AG04450 (cell line): ENCODE measurements at places on chromosomes 3 and 15.

DNA sequence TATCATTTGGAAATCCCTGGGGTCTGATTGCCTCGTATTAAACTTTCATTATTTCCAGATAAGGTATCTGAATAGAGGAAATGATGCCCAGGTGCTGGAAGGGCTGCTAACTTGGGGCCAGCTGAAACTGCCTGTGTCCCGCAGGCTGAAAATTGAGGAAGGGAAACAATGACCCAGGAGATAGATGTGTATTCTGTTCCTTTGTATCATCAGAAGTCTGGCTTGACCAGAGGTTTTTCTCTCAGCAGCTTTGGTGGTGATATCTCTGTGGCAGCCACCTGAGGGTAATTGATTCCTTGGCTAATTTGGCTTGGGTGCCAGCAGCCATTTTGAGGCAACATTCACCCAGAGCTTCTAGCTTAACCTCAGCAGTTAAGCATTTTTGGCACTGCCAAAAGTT is 90.0 kb upstream of the STT3B start:
- no peak for DNase-seq

DNA sequence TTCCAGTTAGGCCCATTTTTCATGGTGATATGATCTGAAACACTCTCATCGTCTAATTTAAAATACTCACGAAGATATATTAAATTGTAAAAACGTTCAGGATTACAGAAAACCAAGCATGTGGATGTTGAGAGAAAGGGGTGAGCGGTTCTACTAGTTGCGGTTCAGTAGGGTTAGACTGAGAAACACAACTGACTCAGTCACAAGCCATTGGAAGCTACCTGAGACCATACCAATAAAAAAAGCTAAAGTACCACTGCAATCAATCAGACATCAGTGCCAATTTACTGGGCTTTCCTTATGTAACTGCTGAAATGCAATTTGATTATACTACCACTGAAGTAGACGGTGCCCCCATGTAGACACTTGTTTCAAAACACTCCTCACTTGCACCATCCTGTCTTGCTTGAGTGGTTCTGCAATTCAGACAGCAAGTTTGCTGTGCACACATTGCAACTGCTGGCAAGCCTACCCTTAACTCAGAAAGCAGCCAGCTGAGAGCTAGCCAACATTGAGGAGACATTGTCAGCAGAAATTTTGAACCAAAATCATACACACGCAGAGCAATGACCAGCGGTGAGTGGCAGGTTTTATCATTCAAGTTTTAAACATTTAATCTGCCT is 368.7 kb upstream of the ARHGEF26 start:
- no peak for DNase-seq

- DNase-seq, result no peak
These were observed 17.6 kb downstream of the ACAD11 start for GRCh38 chr3:132641837-132642538.

DNA sequence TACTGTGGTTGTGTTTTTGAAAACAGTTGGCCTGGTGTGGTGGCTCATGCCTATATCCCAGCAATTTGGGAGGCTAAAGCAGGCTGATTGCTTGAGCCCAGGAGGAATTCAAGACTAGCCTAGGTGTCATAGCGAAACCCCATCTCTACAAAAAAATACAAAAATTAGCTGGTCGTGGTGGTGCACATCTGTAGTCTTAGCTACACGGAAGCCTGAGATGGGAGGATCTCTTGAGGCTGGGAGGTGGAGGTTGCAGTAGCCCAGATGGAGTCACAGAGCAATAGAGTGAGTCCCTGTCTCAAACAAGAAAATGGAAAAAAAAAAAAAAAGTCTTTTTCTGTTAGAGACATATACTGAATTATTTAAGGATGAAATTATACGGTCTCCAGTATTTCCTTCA is 14.7 kb upstream of the LRRFIP2 start:
- no peak for DNase-seq

- no peak for DNase-seq
These were observed 1.5 kb downstream of the DUSP7 start for GRCh38 chr3:52054661-52055511.

GRCh38 chr3:88534534-88534933 is 384.8 kb downstream of the C3orf38 start:
- no peak for DNase-seq

GRCh38 chr3:57279685-57280084 is 12.8 kb downstream of the ASB14 start:
- no peak for DNase-seq

DNA sequence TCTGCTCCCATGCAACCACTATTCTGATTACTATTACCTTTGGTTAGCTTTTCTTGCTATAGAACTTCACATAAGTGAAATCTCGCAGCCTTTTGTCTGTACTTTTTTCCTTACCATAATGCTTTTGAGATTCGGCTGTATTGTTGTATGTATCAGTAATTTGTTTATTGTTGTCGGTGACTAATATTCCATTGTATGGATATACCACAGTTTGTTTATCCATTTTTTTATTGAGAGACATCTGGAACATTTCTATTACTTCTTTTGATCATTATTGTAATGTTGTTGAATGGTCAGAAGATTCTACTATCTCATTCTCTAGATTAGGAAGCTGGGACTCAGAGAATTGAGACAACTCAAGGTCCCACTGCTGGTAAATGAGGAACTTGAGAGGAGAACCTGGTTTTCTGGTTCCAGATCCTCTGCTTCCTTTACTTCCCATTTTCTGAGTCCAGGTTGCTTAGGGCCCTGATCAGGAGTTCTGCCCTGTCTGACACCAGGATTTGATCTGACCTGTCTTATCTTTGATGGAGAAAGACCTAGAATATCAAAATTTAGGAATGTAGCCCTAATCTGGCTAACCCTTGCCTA is 18.2 kb upstream of the SPTSSB start:
- DNase-seq, result no peak

DNA sequence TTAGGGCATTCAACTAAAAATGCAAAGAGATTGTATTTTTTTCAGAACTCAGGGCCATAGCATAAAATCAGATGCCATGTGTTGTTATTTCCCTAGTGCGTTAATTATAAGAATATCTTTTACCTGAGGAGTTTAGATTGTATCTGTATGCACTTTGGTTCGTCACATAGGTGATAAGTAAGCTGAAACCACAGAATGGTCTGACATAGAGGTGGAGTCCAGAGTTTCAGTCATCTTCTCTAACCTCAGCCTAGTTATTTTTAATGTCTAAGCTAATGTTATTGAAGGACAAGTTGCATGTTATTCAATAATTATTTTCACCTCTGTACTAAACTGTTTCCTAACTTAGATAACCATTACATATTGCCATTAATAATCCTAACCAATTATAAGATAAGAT is 27.1 kb upstream of the CNTN4 start:
- DNase-seq, result no peak

GRCh38 chr15:82020625-82021394 is 25.0 kb downstream of the MEX3B start:
- DNase-seq, result no peak

DNA sequence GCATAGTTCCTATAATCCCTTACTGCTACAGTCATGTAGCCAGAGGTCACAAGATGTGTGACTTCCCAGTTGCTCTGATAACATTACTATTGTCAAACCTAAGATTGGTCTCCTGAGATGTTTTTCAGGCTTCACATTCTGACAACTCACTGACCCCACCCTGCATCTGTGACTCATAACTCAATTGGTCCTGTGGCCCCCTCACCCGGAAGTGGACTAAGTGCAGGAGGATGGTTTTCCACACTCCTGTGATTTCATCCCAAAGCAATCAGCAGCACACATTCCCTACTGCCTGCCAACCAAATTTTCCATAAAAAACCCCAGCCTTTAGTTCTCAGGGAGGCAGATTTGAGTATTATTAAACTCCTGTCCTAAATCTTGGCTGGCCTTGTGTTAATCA is 564.9 kb upstream of the ZNF385D start:
- DNase-seq, result no peak

GRCh38 chr3:64150623-64151207 is 74.6 kb downstream of the PRICKLE2 start:
- peak; percentile 97 for DNase-seq

GRCh38 chr15:82548700-82549099 is 8.4 kb upstream of the RPS17 start:
- no peak for DNase-seq

- peak; percentile 63 for DNase-seq
These were observed 6.6 kb downstream of the TIPARP start for GRCh38 chr3:156681002-156681401.

DNA sequence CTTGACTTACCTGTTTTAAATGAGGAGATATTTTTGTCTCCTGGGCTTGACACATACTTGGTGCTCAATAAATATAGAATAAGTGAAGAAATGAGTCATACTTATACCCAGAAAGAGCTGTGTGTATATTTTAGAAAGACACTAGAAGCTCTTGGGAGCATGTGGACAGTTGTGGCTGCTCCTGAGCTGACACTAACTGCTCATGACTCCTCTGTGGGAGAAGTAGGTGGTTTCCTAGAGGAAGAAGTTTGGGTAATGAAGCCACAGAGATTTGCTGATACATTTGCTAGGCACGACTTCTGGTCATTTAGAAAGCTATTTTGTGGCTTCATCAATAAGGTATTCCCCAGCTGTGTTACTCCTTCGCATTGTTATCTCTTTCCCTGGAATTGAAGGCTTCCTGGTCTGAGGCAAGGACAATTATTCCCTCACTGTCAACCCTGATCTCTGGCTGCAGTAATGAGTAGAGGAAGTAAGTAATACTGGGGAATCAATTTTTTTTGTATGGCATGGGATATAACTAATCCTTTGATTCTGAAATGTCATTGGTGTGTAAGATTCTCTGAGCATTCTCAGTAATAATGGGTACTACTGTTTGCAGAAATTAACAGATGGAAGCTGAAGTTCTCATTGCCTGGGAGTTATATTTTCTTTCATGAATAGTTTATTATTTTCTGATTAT is 79.6 kb upstream of the DCBLD2 start:
- no peak for DNase-seq

- no peak for DNase-seq
These were observed 634 bp downstream of the ZMAT3 start for GRCh38 chr3:179071027-179071322.

DNA sequence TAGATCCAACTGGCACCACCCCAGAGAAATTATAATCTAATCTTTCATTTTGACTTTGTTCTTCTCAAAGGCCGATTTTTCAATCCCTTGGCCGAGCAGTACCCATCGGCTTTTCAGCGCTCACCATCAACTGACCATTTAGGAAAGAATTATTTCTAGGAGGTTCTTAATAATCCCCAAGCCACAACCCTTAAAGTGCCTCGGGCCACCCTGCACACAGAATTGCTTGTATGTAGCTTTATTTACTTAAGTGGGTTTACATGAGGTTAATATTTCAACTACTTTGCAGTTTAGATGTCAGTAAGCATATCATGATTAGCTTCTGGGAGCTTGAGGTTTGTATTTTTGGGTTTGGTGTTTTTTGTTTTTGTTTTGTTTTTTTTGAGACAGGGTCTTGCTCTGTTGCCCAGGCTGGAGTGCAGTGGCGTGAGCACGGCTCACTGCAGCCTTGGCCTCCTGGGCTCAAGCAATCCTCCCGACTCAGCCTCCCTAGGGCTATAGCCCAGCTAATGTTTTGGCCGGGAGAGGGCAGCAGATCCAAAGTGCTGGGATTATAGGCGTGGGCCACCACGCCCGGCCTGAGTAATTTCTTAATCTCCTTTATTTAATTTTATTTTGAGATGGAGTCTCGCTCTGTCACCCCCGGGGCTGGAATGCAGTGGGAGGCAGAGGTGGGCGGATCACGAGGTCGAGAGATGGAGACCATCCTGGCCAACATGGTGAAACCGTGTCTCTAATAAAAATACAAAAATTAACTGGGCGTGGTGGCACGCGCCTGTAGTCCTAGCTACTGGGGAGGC is 801 bp upstream of the CDAN1 start:
- no peak for DNase-seq

DNA sequence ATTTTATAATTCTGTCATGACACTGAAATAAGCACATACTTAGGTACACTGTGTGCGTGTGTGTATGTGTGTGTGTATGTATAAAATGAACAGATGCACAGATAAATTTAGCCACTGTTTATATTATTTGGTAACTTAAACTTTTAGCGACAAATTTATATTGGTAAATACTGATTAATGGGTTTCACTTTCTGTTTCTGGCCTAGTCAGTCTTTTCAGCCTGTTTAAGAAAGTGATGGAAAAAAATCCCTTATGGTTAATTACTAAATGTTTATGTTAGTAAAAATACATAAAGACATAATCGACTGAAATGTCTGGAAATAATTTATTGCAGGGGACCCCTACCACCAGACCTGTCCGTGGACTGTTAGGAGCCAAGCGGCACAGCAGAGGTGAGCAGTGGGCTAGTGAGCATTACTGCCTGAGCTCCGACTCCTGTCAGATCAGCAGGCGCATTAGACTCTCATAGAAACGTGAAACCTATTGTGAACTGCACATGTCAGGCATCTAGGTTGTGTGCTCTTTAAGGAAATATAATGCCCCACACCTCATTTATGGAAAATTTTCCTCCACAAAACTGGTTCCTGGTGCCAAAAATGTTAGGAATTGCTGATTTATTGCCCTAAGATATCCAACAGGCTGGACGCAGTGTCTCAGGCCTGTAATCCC is 717.4 kb downstream of the SI start:
- no peak for DNase-seq
